ENCODE measurements at places on chromosomes 13 and 19.

GRCh38 chr19:14761607-14762006, 16.8 kb downstream of the ADGRE2 start:
- no peak for DNase-seq

DNA sequence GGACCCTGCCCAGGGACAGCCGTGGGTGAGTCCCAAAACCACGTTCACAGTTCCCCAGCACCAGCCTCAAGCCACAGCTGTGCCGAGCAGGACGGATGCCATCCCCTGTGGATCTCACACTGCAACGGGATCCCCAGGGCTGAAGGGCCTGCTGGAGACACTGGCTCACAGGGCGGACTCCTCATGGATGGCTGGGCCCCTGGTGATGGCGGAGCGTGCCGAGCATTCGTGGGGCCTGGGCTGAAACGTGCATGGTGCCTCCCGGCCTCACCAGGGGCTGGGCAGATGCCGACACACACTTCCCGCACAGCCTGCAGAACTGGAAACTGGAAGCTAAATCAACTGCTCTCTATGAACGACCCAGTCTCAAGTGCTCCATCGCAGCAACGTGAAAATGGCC, 9.6 kb downstream of the RNF126 start:
- no peak for DNase-seq

DNA sequence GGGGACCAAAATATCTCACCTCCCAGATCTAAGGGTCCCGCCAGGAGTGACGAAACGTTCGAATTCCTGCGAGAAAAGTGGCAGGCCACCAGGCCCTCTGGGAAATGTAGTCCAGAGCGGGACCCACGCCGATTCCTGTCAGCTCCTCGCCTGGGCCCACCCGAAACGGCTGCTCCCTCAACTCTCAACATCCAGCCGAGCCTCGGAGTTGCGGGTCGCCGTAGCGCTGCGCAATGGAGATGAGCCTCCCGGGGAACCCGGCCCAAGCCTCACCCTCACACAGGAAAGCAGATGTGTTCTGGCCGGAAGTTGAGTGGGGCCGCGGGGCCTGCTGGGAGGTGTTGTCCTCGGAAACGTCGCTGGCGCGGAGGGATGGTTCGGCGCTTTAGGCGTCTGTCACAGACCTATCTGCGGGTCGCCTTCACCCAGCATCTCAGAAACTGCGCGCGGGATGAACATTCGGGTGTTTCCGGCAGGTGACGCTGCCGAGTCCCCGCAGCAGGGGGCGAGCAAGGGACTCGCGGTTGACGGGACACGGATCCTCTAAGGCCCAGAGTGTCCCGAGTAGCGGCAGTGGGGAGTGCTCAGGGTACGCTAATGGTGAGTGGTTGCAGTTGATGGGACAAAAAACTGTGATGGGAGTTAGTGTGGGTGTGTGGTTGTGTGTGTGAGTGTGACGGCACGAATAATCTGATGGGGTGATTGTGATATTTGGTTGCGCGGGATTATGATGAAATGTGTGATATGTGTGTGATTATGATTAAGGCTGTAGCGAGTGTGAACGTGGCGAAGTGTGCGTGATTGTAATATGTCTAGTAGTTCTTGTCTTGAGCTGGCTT, at the start of the genes ZNF568 and ZNF829:
Gene ZNF568, plus strand, starts transcription at position 341 of the 839 bp plus-strand sequence. CDS start 6,439 bp downstream, outside the sequence.
Gene ZNF829, minus strand, starts transcription at position 300 of the 839 bp plus-strand sequence. CDS start 1,124 bp downstream, outside the sequence.
- peak; percentile 94 for DNase-seq

DNA sequence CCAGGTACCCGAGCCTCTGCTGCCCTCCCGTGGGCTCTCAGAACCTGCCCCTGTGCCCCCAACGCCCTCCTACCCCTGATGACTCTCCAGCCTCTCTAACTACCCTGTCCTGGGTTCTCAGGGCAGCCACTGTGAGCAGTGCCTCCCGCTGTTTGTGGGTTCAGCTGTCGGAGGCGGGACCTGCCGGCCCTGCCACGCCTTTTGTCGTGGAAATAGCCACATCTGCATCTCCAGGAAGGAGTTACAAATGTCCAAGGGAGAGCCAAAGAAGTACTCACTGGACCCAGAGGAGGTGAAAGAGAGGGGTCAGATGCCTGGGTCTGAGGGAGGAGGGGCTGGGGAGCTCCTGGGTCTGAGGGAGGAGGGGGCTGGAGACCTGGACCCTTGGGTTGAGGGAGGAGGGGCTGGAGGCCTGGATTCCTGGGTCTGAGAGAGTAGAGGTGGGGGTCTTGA, 20.0 kb downstream of the CNFN start:
- DNase-seq, result no peak

GRCh38 chr13:107865318-107865575, 350.1 kb downstream of the LIG4 start:
- no peak for DNase-seq

- DNase-seq, result no peak
Measured at GRCh38 chr13:88761145-88761544, 1090.0 kb downstream of the SLITRK5 start.

DNA sequence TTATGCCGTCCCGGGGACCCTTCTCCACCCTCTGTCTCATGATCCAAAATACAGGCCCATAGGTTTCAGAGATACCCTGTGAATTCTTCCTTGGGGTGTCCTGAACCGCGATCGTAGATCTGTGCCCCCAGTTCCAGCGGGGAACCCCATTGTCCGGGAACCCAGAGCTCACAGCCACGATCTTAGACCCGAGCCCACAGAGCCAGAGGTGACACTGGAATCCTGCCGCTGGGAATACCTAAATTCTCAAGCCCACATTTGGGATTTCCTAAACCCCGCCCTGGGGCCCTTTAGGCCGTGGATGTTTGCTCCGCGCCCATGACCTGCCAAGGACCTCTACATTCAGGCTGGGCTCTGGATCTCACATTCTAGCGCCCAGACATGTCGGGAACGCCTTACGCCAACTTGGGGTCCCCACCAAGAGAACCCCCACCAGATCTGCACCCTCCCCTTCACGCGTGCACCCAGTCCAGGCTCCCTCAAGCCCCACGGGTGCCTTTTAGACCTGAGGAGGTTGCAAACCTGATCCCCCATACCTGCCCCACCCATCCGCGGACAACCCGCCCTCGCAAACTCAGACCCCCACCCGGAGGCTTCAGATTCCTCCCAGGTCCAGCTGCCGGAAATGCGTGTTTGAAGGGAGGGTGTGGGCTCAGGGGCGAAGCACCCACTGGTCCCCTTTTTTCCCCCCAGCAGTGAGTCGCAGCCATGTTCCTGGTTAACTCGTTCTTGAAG, 605 bp downstream of the CAPNS1 start:
- peak; percentile 45 for DNase-seq

- DNase-seq, result no peak
Measured at GRCh38 chr19:49491030-49491803, 3.8 kb downstream of the RPL13A start.

DNA sequence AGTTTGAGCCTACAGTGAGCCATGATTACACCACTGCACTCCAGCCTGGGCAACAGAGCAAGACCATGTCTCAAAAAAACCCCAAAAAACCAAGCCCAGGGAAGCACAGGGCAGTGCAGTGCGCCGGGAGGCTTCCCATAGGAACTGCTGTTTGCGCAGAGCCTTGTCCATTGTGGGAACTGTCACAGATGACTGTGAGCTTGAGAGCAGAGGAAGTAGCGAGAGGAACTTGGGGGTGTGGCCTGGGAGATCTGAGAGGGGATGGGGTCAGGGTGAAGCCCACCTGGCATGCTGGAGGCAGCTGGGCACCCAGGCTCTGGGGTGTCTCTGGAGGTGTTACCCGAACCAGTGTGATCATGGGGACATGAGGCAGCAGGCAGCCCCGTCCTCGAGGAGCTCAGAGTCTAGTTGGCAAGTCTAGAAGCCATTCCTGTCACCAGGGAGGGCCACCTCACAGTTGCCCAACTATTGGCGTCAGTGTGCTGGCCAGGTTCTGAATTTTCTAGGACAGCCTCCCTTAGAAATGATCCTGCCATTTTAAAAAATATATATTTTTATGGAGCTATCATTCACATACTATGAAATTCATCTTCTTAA, 10.4 kb downstream of the KDM4B start:
- no peak for DNase-seq

GRCh38 chr19:19347401-19348110, 26.9 kb downstream of the MAU2 start:
- DNase-seq, result no peak

Measured in activated naive CD4-positive, alpha-beta T cell treated with Interleukin-2 at 50 U/mL for 16 hours (primary cell).